WTC11 (cell line): ENCODE measurements at places on chromosomes 5 and 9. TPM values are rescaled to one million over a fixed set of nuclear protein-coding genes. Genes with fewer than 3 reads are reported as not detected.

Gene CDC20B
- total RNA-seq = not detected in 3 replicates

Gene RASGEF1C
- total RNA-seq = 0.44 to 0.96 TPM (median 0.82 TPM) in 3 replicates

Gene PCDHB13
- total RNA-seq = 2.2 to 2.9 TPM (median 2.6 TPM) in 3 replicates

Gene LAMC3
- 35.9 to 50.9 TPM (median 36.0 TPM) in 3 replicates for total RNA-seq

Gene AFF4
- total RNA-seq = 53.2 to 58.1 TPM (median 55.3 TPM) in 3 replicates

Gene NXNL2
- 1.9 to 2.3 TPM (median 2.2 TPM) in 3 replicates for total RNA-seq

Gene RANBP17
- total RNA-seq = 23.1 to 27.4 TPM (median 23.1 TPM) in 3 replicates

Gene CCNG1
- total RNA-seq = 395 to 438 TPM (median 433 TPM) in 3 replicates

Gene TRIP13
- total RNA-seq = 31.4 to 35.0 TPM (median 33.7 TPM) in 3 replicates

Gene LCN9
- 1.4 to 2.6 TPM (median 1.7 TPM) in 3 replicates for total RNA-seq

Gene LPCAT1
- 206 to 215 TPM (median 210 TPM) in 3 replicates for total RNA-seq

Gene DEPDC1B
- 47.2 to 55.1 TPM (median 50.5 TPM) in 3 replicates for total RNA-seq

Gene ENTPD8
- 2.0 to 2.5 TPM (median 2.3 TPM) in 3 replicates for total RNA-seq

Gene DOCK2
- 4.6 to 9.0 TPM (median 6.1 TPM) in 3 replicates for total RNA-seq

Gene GPRIN1
- 5.4 to 8.5 TPM (median 5.8 TPM) in 3 replicates for total RNA-seq

Gene SPINK6
- total RNA-seq = not detected in 3 replicates
